RWPE1 (cell line): ENCODE measurements at places on chromosomes 5 and 9.

DNA sequence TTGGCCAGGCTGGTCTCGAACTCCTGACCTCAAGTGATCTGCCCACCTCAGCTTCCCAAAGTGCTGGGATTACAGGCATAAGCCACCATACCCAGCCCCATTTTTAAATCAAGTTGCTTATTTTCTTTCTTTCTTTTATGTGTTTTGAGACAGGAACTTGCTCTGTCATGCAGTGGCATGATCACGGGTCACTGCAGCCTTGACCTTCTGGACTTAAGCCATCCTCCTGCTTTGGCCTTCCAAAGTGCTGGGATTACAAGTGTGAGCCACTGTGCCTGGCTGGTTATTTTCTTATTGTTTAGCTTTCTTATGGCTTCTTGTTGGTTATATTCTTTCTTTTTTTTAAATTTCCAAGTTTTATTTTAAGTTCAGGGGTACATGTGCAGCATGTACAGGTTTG lies 79.7 kb upstream of the C5orf63 start:
- DNase-seq: no peak

GRCh38 chr5:167507463-167508233 lies 783.8 kb upstream of the WWC1 start:
- DNase-seq: no peak

GRCh38 chr5:151721087-151721646 lies 34.5 kb upstream of the SPARC start:
- no peak for DNase-seq

DNA sequence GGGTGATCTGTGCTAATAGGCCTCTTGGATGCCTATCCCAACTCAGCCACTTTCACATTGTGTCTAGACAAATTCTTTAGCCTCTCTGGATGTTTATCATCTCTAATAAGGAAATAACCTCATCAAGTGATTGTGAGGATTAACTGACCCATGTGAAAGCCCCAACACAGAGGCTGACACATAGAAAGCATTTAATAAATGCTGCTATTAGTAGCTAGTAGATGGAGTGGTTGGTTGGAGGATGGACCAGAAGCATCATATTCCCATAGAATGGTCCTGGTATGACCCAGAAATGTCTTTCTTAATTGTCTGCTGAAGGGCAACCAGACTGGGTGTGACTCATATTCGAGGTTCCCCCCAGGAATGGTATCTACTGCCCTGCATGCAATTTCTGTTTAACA lies 124.4 kb downstream of the PIK3R1 start:
- DNase-seq: no peak

DNA sequence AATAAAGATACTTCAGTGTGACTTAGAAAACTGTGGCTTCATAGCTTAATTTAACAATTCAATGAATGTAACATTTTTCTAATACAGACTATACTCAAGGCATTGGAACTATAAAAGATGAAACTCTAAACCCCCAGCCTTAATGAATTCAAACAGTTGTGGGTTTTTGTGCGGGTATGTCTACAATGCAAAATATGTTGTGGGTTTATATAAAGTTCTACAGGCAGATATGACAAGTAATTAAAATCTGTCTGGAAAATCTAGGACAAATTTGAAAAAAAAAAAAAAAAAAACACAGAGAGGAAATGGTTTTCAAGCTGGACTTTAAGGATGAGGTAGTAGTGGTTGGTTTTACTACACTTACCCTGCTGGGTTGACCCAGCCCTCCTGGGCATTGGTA lies 467.5 kb upstream of the TLE4 start:
- no peak for DNase-seq

DNA sequence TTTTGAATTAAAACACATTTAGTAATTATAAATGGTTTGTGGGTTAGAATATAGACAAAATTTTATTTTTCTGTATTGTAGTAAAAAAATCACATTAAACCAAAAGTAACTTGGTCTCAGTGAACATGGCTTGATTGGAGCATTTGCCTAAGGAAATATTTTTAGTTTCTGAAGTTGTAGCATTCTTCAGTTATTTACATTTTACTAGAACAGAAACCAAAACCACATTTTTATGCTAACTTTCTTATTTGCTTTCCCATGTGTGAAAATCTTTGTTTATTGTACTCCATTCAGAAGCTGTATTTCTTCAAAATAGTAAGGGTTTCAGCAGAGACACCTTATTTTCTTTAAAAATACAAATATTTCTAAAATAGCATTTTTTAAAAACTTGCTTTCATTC lies 129.9 kb downstream of the SGCD start:
- no peak for DNase-seq

DNA sequence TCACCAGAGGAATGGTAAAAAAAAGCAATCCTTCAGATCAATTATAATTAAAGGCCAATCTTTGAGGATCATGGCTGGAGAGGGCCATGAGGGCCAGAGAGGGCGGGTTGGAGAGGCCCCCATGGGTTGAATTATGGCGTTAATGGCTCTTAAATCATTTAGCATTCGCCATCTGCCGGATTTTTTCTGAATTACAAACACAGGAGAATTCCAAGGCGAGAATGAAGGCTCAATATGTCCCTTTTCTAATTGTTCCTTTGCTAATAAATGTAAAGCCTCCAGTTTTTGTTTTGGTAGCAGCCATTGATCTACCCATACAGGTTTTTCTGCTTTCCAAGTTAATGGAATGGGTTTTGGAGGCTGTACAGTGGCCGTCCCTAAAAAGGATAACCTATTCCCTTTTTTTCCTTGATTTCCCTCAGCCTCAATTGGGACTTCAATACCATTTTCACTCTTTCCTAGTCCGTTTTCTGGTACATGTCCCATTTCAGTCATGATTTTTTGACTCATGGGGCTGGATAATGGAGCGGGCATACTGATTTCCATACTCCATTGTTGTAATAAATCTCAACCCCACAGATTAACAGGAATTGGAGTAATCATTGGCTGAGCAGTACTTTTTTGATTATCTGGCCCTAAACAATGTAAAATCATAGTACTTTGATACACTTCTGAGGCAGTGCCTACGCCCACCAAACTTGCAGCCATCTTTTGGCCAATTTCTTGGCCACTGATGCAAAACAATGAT lies 6.7 kb upstream of the TMEM141 start:
- DNase-seq: peak; percentile 60

DNA sequence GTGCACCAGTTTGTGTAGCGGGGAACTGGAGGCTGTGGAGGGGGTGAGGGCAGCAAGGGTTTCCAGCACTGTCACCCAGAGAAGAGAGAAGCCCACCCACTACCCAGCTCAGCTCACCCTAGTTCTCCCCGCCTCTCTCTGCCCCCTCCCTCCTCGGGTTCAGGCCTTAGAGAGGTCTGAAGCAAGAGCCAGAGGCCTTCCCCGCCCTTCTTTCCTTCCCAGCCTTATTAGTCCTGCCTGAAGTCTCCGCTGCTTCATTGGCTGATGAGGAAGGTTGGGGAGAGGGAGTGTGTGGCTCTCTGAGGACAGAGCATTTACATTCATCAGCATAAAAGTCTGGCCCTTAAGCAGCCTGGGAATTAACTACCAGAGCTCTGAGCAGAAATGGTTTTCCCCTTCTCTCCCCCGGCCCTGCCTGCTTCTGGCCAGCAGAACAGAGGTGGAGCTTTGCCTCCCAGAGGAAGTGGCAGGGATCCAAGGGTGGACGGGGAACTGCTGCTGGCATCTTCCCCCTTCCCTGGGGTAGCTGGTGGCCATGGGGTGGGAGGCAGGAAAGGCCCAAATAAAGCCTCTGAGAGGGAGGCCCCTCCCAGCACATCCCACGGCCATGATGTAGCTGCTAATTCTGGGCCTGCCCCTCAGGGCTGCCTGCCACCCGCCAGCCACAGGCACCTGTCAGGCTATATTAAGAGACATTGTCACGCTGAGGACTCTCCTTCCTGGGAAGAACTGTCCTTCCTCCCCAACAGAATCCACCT lies 4.1 kb downstream of the DNAJB5 start:
- DNase-seq: no peak

- DNase-seq: no peak
Observed at GRCh38 chr5:116651653-116652052, 77.0 kb upstream of the SEMA6A start.

- no peak for DNase-seq
Observed at GRCh38 chr9:37148181-37148580, 27.8 kb downstream of the ZCCHC7 start.

DNA sequence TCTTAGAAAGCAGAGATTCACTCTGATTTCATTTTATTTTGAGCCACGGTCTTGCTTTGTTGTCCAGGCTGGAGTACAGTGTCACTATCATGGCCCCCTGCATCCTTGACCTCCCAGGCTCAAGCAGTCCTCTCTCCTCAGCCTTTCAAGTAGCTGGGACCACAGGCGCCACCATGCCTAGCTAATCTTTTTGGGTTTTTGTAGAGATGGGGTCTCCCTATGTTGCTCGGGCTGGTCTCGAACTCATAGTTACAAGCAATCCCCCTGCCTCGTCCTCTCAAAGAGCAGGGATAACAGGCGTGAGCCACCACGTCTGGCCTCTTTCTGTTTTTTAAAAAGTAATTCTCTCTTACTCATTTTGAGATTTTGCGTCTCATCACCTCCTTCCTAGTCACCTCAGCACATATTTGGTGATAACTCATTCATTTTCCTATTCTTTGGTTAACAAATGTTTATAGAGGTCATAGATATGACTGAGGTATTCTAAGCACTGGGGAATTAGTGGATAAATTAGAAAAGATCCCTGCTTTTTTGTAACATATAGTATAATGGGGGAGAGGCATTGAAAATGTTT lies 10.8 kb upstream of the DCP2 start:
- DNase-seq: no peak

- no peak for DNase-seq
Observed at GRCh38 chr5:362189-362588, 40.7 kb downstream of the AHRR start.

DNA sequence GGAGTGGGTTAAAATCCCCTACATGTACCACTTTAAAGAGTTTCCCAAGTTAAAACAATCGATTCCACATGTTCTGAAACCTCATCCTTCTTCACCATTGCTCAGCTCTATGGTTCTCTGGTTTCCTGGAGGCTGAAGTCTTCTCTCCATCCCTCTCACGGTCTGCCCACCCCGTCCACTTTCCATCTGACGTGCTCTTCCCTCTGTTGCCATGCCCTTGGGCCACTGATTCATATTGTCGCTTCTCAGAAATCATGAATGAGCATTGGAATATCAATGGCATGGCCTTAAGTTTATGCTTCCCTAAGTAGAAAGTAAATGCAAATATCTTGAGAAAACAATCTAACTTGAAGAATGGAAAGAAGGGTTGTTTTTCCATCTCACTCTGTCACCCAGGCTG lies 30.9 kb downstream of the GDNF start:
- no peak for DNase-seq

GRCh38 chr9:114899461-114899860 lies 30.9 kb downstream of the TNFSF8 start:
- DNase-seq: no peak

GRCh38 chr5:179149278-179149677 lies 89.1 kb downstream of the ZNF354C start:
- DNase-seq: no peak

DNA sequence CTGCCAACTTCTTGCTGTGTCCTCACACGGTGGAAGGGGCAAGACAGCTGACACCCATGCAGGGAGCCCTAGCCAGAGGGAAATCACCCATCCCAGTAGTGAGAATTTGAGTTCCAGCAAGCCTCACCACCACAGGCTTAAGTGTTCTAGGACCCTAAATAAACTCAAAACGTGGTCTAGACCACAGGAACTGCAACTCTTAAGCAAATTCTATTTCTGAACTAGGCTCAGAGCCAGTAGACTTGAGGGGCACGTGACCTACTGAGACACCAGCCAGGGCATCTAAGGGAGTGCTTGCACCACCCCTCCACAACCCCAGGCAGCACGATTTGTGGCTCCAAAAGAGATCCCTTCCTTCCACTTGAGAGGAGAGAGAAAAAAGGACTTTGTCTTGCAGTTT lies 96.0 kb upstream of the PHF24 start:
- DNase-seq: no peak

DNA sequence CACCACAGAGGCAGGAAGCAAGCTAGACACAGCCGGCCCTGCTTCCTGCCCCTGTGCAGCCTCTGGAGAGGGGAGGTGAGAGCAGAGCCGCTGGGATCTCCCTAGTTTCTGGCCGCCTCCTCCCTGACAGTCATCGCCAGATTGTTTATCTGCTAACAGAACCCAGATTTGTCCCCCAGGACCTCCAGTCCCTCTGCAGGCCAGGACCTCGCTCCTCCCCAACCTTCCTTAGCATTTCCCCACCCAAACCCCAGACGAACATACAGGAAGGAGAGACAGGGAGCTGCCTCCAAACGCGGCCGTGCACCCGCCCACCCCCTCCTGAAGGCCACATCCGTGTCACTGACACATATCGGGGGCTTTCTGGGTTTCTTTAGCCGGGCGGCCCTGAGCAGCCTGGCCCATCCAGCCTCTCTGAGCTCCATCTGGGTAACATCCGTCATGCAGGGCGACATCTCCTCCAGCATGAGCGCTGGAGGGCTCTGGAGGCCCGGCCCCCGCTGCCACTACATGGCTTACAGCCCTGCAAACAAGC lies 47.5 kb downstream of the DBH start:
- no peak for DNase-seq

DNA sequence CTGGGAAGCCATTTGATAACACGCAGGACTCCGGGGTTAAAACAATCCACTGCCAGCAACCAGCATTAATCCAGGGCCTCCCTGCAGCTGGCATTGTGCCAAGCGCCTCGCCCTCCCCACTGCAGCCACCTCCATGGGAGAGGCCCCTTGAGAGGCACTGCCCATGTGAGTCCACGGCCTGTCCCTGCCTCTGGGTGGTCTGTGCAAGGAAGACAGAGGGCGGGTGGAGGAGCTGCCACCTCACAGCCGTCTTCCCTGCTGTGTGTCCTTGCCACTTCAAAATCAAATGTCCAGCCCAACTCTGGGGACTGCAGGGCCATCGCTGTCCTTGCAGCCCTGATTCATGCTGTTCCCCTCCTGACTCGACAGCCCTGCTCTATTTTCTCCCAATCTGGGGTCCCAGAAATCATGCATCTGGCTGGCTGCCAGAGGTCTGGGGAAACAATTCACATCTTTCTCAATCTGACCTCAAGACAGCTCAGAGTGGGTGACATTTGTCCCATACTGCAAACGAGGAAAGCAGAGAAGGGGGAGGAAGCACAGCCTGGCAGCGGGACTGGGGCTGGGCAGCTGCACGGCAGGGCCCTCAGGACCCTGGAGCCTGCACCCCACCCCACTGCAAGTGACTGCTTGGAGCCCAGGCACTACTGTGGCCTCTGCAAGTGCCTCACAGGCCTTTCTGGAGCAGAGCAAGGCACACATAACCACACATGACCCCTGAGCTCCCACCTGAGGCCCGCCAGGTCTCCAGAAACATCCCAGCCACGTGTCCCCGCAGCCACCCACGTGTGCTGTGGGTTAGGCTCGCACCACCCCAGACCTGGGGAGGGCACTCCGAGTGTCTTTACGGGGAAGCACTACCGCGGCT lies 15.7 kb downstream of the BRD3OS start:
- DNase-seq: no peak

GRCh38 chr9:132163457-132163875 lies 1.6 kb downstream of the NTNG2 start:
- DNase-seq: no peak
